ENCODE measurements at places on chromosomes 11 and 22.

DNA sequence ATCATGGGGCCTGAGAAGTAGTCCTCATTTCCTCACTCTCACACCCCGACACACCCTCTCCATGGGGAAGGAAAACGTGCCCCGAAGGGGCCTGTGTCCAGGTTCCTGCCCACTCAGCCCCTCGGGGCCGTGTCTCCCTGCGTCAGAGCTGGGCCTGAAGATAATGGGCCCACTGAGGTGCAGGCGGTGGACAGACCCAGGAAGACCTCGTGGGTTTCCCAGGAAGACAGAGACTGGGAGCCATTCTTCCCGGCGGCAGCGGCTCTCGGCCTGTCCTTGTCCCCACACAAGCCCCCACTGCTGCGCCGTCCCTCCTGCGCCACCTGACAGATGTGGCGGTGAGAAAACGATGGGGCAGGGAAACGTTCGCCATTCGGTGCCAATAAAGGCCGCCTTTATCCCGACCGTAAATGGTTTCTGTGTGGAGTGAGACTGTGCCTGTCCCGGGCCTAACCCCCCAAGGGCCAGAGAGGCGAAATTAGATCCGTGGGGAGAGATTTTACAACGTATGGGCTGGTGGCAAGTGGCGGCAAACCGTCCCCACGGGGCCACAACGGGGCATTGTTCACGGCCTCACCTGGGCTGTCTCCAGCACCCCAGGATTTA lies 89.0 kb downstream of the CDKN1C start:
- no peak for DNase-seq

GRCh38 chr11:128627666-128628324 lies 40.4 kb upstream of the ETS1 start:
- no peak for DNase-seq

DNA sequence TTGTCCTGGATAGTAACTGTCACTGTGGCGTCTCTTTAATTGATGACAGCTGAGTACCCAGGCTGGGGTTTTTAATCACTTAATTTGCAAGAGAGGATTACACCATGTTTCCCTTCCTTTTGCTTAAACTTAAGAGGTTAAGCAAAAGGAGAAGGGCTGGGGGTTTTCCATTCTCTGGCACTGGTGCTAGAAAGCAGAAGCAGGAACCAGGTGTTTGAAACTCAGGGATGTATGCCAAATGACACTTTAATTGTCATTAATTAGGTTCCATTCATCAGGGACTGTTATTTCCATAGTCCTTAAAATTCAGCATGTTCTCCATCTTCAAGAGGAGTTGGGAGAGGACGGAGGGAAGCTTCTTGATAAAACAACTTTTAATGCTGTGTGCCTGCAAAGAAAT lies 746.2 kb downstream of the NELL1 start:
- no peak for DNase-seq

DNA sequence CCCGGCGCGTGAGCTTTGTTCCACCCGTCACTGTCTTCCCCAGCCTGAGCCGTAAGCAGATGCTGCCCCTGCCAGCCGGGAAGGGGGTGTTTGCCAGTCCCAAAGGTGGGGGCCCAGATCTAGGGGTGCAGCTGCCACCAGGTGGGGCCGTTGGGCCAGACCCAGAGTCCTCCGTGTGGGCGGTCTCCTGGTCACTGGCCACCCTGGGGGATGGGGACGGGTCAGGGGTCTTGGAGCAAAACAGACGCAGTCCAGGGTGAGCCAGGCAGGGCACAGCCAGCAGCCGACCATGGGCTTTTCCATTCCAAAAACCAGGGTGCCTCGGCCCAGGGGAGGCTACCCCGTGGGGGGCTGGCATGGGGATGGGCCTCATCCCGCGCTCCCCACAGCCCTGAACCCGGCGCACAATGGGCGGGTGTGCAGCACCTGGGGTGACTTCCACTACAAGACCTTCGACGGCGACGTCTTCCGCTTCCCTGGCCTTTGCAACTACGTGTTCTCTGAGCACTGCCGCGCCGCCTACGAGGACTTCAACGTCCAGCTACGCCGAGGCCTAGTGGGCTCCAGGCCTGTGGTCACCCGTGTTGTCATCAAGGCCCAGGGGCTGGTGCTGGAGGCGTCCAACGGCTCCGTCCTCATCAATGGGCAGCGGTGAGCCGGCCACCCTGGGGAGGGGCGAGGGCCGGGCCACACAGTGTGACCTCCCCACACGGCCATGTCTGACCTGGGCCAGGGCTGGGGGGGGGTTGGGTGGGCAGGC lies 3.5 kb downstream of the MUC5B start:
- no peak for DNase-seq

- no peak for DNase-seq
These were observed 22.7 kb downstream of the IFT27 start for GRCh38 chr22:36753120-36753802.

DNA sequence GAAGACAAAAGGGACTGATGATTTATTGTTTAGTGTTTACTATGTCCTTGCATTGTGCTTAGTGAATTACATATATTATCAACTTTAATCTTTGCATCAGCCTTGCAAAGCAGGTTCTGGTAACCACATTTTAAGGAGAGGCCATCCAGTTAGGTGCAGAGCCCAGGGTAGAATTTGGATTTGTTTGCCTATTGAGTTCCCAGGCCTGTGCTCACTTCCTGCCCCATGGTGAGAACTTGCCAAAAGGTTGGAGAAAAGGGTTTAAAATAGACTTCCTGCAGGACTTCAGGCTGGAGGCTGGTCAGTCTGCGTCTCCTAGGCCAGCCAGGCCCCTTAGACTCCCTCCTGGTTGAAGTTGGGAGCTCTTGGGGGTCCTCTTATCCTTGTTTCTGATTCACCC lies 72.1 kb downstream of the ATXN10 start:
- no peak for DNase-seq

Data from stimulated activated CD8-positive, alpha-beta memory T cell treated with anti-CD3 and anti-CD28 coated beads, Interleukin-12 subunit alpha, Interleukin-12 subunit beta, amount 100 ng/mL, for 4 hours (primary cell).